ENCODE measurements at places on chromosomes 7 and 10.

DNA sequence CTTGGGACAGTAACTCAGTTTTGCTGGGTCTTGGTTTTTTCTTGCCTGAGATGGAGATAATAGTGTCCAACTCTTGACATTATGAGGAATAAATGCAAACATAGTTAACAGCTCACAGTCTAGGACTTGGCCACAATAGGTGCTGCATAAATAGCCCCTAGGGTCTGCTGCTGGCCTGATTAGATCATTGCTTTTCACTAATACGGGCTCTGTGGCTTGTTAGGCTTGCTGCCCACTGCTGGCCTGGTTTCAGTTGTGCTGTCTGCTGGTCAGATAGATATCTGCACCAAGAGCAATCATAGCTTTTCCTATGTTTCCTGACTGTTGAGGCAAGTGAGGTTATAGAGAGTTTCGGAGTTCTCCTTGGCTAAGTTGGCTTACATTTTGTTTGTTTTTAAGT lies 246.1 kb downstream of the DNAJB9 start:
- no peak for DNase-seq

GRCh38 chr10:33612116-33612515 lies 277.6 kb upstream of the NRP1 start:
- no peak for DNase-seq

DNA sequence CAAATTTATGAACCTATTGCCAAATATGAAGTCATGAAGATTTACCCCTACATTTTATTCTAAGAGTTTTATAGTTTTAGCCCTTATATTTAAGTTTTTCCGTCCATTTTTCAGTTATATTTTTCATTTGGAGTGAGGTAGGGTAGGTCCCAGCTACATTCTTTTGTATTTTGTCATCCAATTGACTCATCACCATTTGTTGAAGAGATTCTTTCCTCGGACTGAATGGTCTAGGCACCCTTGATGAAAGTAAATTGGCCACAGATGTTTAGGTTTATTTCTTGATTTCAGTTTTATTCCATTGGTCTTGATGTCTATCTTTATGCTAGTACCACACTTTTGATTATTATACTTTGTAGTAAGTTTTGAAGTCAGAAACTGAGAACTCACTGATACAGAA lies 22.7 kb downstream of the CYP2C19 start:
- no peak for DNase-seq

DNA sequence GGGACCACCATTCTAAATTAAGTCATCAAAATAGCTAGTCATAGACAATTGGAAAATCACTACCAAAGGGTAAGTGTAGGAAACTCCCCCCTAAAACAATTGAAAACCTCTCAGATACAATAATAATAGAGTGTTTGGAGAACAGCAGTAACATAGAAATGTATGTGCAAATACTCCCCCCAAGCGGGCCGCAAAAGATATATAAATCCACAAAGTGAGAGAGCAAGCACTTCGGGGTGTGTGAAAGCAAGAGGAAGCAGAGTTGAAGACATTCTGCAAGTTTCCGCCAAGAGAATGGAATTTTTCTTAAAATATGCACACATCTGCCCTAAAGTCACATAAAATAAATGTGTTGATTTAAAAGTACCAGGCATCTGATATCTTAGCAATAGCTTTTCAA lies 33.3 kb downstream of the CHCHD3 start:
- DNase-seq = no peak

DNA sequence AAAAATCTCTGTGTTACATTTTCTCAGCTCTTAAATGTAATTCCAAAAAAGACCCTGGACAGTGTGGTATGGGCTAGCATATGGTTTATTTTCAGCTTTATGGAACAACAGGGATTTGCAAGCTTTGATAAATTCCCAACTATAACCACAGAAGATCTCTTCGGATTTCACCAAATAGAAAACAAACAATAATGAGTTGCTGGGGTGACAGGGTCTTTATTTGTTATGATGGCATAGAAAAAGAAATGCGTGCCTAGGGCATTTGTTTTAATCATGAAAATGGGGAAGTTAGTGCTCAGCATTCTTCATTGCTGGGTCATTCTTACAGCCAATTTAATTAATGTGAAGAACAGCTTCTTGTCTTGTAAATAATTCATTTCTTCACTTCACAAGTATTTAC lies 139.0 kb downstream of the LRRN3 start:
- no peak for DNase-seq

DNA sequence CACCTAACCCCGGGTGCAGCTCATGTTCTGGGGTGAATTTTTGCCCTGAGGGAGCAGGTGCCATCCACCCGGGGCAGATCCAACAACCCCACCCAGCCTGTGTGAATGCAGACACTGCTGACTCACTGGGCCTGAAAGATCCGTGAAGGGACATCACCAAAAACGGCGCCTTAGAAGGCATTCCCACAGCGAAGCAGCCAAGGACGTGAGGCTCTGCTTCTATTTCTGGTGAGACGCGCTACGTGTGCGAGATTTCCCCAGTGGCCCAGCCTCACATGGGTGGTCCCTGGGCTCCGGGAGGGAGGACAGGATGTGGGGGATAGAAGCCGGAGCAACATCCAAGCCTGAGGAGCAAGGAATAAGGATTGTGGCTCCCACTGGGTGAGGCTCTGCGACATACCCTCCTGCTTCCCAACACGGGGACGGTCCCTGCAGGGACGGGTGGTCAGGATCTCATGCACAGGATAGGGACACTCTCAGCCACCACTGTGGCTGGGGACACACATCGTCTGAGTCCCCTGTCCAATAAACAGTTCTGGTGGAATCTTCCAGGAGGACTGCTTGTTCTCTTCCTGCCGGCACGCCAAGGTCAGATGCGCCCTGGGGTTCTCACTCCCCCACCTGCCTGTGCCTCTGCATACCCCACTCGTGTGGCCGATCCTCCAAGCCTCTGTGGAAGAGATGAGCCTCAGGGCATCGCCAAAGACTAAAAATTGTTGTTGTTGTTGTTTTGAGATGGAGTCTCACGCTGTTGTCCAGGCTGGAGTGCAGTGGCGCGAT lies 70.2 kb downstream of the ZRANB1 start:
- no peak for DNase-seq

DNA sequence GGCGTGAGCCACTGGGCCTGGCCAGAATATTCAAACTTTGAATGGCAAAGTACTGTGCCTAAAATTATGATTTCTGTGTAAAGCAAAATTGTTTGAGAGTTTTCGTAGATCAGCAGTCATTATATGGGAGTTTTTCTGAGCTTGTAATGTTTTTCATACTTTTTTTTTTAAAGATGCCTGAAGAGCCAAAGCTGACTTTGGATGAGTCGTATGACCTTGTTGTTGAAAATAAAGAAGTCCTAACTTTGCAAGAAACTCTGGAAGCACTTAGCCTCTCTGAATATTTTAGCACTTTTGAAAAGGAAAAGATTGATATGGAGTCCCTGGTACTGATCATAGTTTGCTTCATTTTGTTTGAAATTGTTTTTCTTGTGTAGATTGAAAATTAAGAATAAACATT lies 26.7 kb downstream of the SEC23IP start:
- DNase-seq = no peak

GRCh38 chr10:73506491-73506890 lies 10.7 kb upstream of the PPP3CB start:
- no peak for DNase-seq

DNA sequence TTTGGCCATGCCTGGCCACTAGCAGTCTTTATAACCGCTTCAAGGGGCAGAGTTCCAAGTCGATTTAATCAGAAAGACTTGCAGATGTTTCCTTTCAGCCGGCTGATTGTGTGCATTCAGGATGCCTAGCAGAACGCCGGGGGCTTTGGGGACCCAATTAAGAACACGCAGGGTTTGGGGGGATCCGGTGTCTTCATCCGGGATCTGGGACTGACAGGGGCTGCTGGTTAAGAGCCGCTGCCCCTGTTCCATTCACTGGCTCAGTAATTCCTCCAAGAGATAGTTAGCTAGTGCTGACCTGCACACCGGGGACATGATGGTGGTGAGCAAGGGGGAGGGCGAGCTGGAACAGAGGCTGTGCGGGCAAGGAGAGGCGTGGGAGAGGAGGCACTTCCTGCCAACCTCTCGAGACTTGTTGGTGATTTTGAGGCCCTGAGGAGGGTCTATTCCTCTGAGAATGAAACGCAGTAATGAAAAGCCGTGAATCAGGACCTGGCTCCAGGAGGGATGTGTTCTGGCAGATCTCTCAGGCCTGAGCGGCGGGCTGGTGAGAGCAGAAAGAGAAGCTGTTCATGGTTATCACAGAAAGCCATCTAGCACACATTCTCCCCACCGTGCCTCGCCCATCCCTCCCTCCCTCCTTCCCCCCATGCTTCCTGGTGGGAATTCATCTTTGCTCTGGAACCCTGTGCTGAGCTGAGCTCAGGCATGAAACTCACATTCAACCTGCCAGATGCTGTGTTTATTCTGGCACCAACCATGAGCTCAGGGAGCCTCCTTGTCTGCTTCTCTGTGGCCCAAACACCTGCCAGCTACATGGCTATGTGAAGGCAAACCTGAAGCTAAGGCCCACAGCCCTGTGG lies 152.0 kb downstream of the CCDC3 start:
- DNase-seq = no peak

DNA sequence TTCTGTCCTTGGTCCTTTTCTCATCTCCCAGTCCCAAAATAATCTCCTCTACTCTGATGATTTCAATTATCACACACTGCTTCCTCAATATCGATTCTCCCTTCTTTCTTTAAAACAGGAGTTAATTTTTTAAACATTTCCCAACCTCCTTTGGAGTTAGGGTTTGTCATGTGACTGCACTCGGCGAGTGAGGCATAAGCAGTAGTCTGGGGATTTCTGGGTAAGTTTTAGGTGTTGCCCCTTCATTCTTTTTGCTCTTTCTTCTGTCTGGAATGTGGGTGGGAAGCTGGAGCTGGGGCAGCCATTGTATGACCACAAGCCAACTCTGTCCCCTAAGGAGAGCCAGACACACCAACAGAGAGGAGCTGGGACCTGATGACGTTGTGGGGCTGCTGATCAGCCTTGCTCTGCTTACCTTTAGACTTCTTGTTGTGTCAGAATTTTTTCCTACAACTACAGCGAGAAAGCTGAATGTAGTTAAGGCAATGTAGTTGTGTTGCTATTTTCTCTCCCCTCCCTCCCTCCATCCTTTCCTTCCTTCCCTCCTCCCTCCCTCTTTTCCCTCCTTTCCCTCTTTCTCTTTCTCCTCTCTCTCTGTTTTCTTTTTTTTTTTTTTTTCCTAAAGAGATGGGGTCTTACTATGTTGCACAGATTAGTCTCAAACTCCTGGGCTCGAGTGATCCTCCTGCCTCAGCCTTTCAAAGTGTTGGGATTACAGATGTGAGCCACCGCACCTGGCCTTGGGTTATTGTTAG lies 6.5 kb upstream of the TSPAN14 start:
- no peak for DNase-seq

DNA sequence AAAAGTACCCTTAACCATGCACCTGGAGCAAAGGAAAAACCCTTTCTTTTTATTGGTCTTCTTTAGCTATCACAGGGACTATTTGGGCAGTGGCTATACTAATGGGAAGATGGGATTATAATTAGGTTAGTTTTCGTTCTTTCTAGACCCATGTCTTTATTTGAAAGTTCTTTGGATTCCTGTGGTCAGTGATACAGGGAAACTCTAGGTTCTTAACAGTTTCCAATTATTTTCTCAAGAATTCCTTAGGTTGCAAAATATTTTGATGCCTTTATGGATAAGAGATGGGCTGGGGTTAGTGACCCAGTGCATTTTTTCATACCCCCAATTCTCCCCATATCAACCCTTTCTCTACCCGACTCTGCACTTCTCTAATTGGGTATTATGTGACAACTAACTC lies 49.0 kb downstream of the ADD3 start:
- DNase-seq = no peak

DNA sequence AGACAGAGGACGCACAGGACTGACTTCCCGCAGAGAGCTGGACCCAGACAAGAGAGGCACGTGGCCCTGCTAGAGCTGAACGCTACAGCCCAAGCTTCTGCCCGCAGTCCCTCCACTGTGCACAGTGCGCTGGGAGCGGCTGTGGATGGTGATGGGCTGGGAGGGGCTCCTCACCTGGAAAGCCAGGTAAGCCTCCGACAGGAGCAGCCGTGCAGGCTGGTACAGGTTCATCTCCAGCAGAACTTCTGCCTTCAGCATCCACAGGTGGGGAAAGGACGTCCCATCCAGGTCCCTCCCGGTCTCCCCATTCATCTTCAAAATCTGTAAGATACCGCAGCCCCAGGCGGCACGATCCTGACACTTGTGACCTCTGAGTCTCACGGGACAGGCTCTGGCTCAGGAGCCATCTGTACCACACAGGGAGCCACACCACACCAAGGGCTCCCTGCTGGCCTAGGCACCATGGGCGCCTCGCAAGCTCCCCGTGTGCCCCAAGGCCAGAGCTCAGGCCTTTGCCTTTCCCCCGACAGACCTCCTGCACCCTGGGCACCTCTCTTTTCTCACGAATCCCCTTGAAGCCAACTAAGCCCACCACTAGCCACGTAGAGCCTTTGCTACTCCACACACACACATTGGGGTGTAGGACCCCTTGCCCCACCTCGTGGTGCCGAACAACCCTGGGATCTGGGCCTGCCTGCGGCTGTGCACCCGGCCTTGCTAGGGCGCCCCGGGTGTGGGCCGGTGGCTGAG lies 76.3 kb downstream of the CFAP46 start:
- no peak for DNase-seq

Measured in central memory CD4-positive, alpha-beta T cell (primary cell).